Activated CD4-positive, alpha-beta T cell treated with anti-CD3 and anti-CD28 coated beads, Interleukin-2, amount 10 ng/mL, durations not matched to agents 7 days and 5 days (primary cell): ENCODE measurements at places on chromosomes 6 and 20. TPM values are rescaled to one million over a fixed set of nuclear protein-coding genes. Genes with fewer than 3 reads are reported as not detected.
A peak's percentile ranks its signal among the peaks of the same experiment; 100 is the strongest.

ZDHHC14 gene
- 9.8 TPM for total RNA-seq

GRCh38 chr6:149154261-149154821 lies 163.2 kb upstream of the TAB2 start:
- no peak for DNase-seq
- peak overlapping the region; percentile 80 for H3K27ac ChIP-seq
- H3K4me3 ChIP-seq: peak overlapping the region; percentile 19
- peaks cover 53% of the 10 kb centered on the region for H3K4me1 ChIP-seq
- H3K27me3 ChIP-seq: no peaks in the 10 kb centered on the region

- no peak overlapping the region for H3K27ac ChIP-seq
- no peaks in the 10 kb centered on the region for H3K4me1 ChIP-seq
- no peaks in the 10 kb centered on the region for H3K36me3 ChIP-seq
- no peaks in the 10 kb centered on the region for H3K27me3 ChIP-seq
- no peak overlapping the region for H3K4me3 ChIP-seq
Measured at GRCh38 chr20:15342991-15343523, 1005.6 kb upstream of the FLRT3 start.

DNA sequence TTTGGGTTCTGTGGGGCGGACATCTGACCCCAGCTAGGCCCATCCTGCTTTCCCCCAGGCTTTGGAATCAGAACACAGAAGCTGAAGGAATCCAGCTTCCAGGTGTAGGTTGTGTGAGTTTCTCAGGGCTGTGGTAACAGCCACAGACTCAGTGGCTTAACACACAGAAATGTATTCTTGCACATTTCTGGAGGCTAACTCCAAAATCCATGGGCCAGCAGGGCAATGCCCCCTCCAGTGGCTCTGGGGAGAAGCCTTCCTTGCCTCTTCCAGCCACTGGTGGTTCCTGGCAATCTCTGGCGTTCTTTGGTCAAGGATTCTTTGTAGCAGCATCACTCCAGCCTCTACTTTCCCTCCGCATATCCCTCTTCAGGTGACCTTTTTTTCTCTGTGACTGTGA lies 1.3 kb upstream of the EMILIN3 start:
- H3K27ac ChIP-seq: no peak overlapping the region
- no peaks in the 10 kb centered on the region for H3K36me3 ChIP-seq
- H3K4me3 ChIP-seq: no peak overlapping the region
- no peak for DNase-seq
- H3K27me3 ChIP-seq: peaks cover 38% of the 10 kb centered on the region

ZNF341 gene
- 5.5 TPM for total RNA-seq

- H3K4me3 ChIP-seq: no peak overlapping the region
- H3K27ac ChIP-seq: no peak overlapping the region
- H3K4me1 ChIP-seq: peaks cover 37% of the 10 kb centered on the region
- DNase-seq: no peak
- H3K27me3 ChIP-seq: no peaks in the 10 kb centered on the region
Measured at GRCh38 chr6:30799210-30799609, 54.9 kb upstream of the IER3 start.

DNA sequence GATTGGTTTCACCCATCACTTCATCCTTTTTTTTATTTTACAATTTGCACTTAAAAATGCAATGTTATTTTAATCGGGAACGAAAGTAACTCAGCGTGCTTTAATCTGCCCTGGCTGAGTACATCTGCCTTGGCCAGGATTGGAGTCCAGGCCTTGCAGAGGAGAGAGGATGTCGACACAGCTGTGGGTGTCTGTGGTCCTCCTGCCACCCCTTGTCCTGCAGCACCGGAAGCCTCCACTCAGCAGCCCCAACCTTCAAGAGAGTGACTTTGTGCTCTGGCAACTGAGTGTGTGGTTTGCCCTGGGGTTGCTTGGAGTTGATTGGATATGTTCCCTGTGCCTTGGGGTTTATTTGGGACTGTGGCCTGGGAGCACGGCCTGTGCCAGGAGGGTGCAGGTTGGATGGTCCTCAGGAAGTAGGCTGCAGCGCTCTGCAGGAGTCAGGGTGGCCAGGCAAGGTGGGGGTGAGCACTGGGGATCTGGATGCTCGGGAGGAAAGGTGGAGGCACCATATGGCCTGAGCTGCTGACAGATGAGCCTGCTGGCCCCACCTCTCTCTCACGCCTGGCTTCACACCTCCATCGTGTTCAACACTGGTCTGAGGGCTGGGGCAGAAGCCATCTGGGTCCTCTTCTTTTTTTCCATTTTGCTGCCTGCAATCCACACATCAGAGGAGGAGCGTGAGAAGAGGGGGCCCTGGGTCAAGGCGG lies 4.3 kb downstream of the MYT1 start:
- H3K36me3 ChIP-seq: no peaks in the 10 kb centered on the region
- no peak overlapping the region for H3K27ac ChIP-seq
- no peak for DNase-seq
